ENCODE measurements at places on chromosomes 7 and 10.

DNA sequence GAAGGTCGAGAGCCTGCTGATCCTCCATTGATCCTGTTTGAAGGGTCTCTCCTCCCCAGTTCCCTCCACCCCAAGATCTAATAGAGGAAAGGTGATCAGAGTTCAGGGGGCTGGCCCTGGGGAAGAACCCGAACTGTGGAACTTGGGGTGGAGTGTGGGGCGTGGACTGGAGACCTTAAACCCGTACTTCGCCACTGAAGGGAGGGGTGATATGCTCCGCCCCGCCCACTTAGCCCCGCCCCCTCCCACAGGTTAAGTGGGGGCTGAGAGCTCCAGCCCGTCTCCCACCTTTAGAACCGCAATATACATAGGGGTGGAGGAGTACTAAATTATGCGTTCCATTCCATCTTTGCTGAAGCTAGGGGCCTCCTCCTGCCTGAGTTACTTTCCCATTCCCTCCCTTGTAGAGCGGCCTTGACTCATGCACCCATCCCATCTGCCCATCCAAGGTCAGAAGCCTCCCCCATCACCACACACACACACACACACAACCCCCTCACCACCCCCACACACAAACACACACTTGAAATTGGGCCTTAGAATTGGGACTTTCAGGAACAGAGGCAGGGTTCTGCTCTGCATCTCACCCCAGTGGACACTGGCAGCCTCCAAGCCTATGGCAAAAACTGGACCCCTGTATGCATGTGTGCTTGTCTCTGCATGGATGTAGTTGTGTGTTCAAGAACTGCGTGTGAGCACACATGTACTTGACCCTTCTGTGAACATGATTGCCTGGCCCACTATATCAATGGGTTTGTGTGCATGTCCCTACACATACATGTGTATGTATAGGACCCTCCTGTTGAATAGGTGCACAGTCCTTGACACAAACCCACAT is 991 bp downstream of the SEMA4G start:
- no peak for DNase-seq

DNA sequence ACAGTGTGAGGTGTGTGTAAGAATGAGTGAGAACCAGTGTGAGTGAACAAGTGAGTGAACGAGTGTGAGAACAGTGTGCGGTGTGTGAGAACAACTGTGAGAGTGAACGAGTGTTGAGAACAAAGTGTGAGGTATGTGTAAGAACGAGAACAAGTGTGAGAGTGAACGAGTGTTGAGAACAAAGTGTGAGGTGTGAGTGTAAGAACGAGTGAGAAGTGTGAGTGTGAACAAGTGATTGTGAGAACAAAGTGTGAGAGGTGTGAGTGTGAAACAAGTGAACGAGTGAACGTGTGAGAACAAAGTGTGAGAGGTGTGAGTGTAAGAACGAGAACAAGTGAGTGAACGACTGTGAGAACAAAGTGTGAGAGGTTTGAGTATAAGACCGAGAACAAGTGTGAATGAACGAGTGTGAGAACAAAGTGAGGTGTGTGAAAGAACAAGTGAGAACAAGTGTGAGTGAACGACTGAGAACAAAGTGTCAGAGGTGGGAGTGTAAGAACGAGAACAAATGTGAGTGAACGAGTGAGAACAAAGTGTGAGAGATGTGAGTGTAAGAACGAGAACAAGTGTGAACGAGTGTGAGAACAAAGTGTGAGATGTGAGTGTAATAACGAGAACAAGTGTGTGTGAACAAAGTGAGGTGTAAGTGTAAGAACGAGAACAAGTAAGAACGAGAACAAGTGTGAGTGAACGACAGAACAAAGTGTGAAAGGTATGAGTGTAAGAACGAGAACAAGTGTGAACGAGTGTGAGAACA is 47.9 kb downstream of the ESYT2 start:
- no peak for DNase-seq

DNA sequence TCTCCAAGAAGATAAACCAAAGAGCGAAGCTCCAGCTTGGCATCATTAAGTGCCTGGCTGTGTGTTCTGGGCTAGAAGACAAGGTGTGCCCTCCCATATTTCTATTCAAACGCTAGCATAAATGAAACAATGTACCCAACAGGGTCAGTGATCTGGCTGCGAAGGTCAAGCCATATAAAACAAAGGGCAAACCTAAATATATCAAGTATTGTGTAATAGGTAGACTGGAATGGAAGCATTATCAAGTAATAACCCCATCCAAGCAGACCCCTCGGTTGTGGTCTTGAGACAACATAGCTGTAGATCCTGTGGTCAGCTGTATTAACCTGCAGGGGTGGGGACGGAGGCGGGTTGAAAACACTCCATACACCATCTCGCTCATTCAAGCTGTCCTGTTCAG is 31.6 kb upstream of the TNKS2 start:
- DNase-seq: no peak

DNA sequence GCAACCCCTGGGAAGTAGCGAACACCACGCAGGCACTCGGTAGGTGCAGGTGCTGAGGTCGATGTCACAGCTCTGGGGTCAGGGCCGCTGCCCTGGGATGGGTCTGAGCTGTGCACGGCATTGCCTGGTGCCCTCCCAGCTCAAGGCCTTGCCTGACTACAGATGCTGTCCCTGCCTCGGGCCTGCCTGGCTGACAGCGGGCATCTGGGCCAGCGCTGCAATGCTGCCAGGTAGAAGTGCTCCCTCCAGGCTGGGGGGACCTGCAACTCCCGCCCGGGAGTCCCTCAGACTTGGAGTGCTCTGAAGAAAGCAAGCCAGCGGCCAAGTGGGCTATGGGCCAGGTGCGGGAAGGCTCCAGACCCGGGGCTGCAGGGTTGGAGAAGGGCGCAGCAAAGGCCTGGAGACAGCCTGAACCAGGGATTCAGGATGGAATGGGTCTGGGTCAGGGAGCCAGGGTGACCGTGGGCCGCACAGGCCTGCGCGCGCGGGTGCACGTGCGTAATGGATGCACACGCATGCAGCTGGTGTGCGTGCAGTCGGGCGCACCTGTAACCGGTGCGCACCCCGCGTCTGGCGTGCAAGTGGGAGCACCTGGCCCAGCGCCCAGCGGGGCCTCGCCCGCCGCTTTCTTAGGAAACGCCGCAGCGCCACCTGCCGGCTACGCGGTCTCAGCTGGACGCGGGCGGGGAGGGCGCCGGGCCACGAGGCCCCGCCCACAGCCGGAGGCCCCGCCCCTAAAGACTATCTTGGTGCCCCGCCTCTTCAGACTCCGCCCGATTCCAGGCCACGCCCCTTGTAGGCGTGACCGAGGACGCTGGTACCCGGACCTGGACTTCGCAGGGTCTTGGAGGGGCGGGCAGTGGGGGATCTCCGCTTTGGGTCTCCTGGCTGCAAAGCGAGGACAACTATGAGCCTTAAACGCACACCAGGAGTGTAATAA is 46.7 kb downstream of the MICALL2 start:
- DNase-seq: peak; percentile 96

DNA sequence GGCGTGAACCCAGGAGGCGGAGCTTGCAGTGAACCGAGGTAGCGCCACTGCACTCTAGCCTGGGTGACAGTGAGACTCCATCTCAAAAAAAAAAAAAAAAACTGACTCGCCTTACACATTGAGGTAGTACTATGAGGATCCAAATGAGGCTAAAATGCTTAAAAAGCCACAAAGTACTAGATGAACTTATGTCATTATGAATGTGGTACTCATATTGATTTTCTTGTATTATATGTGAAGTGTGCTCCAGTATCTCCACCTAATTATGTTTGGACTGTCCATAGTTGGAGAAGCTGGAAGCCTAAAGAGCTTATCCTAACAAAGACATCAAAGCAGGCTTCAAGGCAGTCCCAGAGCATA is 9.1 kb downstream of the CCNY start:
- no peak for DNase-seq

DNA sequence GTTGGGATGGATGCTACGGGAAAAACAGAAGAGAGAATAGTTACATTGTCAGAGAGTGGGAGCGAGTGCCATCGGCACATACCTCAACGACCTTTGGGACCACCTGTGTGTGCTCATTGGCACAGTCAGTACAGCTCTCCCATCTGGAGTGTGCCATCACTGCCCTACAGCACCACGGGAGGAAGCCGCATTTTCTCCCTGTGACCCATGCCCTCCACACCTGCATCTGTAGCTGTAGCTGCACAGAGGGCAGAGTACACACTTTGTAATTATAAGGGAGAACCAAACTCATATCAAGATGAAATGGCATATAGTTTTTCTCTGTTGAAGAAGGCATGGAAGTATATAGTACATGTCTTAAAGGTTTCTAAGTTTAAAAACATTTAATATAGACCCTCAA is 207.4 kb downstream of the LHFPL3 start:
- no peak for DNase-seq

DNA sequence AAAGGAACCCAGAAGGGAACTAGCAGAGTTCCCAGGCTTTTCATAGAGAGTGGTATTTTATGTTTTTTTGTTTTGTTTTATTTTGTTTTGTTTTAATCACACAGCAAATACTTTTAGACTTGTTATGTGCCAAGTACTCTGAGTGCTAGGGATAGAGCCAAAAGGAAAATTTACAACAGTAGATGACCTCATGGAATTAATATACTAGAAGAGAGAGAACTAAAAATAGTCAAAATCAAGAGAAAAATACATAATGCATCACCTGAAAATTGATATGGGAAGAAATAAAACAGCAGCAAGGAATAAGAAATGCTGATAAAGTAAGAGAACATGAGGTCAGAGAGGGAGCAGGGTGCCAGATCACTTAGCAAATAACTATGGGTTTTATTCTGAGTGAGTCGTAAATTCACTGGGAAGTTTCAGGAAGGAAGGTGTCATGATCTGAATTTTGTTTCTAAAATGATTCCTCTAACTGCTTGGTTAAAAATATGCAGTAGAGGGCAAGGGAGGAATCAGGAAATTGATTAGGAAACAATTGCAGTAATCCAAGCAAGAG is 351.0 kb downstream of the ANKRD7 start:
- no peak for DNase-seq

GRCh38 chr10:17847585-17848296 is 38.6 kb downstream of the MRC1 start:
- DNase-seq: no peak

- no peak for DNase-seq
Measured at GRCh38 chr10:28478646-28479045, 54.3 kb upstream of the WAC start.

DNA sequence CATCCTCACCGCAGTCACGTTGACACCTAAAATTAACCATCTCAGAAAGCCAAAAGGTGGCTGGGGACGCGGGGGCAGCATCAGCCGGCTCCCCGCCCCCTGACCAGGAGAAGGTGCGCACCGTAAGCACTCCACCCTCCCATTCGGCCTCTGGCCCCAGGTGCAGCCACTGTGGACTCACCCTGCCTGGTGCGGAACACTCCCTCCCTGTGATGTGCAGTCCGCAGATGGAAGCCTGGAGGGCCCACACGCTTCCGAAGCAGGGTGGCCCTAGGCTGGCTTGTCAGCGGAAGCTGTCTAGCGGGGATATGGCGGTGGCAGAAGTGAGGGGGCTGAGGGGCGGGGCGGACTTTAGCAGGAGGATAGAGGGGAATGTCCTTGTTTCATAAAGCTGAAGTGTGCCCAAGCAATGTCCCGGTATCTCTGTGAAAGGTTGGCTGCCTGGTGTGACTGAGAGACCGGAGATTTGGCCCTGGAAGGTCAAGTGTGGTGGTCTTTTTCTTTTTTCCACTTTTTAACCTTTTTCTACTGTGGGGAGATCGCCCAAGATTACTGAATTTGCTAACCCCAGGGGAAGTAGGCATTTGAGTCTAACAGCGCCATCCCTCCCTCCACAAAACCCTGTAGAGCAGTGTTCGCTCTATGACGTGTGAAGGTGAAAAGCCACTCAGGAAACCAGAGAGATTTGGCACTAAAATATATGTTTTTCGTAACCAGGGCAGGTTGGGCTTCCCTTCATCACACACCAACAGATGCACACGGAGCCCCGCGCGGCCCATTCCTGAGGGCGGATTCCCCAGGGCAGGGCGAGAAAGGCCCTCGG is 74.7 kb downstream of the CXCL12 start:
- no peak for DNase-seq

GRCh38 chr7:68682910-68683309 is 915.4 kb upstream of the AUTS2 start:
- DNase-seq: no peak

DNA sequence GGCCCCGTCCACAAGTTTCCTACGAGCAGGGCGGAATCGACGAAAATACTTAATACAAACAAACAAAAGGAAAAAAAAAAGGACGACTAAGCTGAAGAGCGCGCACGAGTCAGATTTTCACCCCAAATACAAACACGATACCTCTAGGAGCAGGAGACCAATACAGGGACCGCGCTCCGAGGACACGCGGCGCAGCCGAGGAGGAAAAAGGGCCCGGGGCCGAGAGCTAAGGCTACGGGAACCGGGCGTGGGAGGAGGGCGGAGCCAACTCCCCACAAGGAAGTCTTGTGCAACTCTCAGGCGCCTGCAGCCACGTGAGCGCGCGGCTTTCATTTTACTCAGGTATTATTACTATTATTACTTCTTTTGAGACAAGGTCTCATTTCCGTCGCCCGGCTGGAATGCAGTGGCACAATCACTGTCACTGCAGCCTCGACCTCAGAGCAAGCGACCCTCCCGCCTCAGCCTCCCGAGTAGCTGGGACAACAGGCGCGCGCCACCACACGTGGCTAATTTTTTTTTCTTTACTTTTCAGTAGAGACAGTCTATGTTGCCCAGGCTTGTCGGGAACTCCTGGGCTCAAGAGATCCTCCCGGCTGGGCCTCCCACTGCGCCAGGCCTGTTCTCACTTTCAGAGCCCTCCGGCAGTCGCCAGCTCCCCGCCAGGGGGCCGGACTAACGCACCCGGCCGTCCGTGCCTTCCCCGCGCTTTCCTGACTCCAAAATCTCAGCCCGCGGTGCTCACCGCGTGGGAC is 1.2 kb downstream of the HNRNPF start:
- DNase-seq: peak; percentile 62

DNA sequence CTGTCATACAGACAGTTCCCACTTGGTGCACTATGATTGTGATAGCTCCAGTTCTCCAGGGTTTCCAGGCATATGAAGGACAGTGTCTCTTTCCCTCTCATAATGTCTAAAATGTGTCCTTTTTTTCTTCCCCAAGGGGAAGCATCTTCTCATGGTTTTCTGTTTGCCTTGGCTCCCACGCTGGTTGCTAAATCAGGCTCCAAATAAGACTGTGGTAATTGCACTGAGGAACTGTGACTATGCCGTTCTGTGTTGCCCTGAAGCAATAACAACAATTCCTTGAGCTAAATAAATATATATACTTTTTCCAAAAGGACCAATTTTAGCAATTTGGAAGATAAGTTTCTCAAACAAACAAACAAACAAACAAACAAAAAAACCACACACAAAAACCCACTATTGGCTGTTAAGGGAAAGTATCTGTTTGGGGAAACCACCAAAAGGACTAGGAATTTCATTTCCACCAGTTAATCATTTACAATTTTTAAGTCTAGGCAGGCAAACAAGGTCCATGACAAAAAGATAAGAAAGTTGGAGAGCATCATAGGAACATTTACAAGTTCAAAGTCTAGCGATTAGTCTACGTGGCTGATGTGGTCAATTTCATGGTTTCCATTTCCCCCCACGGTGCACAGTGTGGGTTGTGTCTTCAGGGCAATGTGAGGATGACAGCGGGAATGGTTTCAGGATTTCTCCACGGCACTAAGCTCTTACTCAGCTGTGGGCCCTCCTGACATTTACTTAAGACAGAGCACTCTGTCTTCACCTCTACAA is 62.4 kb downstream of the THNSL1 start:
- no peak for DNase-seq

- no peak for DNase-seq
Measured at GRCh38 chr7:7564323-7564780, 2.3 kb upstream of the MIOS start.

GRCh38 chr7:44920119-44920518 is 34.8 kb upstream of the PURB start:
- no peak for DNase-seq

Data from NCI-H446 (cell line).